Stimulated activated CD4-positive, alpha-beta T cell treated with anti-CD3 and anti-CD28 coated beads, TNF-alpha, amount 100 ng/mL, for 24 hours (primary cell): ENCODE measurements at places on chromosomes 5 and 9.

DNA sequence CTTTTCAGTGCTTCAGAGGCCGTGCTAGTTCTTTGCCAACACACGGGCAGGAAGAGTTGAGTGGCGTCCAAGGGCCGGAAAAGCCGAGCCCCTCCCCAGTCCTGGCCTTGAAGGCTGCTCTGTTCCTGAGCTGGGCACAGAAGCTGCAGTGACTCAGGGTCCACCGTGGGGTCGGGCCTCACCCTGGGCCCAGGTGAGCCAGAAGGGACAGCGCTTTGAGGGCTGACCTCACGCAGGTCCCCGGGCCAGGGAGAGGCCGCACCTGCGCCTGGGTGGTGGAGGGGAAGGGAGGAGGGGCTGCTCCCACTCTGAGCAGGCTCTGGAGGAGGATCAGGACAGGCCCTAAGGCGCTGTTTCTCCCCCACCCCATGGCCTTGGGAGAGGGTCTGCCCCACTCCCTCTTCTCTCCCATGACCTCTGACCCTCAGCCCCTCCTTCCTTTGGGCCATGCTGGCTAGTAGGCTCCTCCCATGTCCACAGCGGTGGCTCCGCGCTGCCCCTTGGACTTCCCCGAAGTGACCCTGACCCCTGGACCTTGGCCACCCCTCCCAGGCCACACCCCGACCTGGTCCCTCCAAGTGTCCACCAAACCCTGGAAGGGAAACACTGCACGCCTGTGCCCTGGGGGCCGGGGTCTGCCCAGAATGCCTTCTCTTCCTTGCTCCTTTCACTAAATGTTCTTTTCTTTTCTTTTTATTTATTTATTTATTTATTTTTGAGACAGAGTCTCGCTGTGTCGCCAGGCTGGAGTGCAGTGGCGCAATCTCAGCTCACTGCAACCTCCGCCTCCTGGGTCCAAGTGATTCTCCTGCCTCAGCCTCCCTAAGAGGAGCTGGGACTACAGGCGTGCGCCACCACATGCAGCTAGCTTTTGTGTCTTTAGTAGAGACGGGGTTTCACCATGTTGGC is 19.7 kb upstream of the SLC6A19 start:
- no peak for DNase-seq

DNA sequence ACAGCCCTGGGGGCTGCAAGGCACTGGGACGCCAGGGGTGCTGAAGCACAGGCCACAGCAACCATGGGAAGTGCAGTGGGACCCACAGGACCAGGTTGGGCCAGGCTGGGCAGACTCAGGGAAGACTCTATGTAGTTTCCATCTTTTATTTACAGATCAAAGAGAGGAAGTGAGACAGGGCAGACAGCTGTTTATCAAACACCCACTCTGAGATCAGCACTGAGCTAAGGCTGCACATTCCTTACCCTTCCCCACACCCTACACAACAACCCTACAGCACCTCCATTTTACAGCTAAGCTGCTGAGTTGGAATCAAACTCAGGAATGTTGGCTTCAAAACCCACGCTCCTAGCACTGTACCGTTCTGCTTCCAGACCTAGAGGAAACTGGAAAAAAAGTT is 19.8 kb downstream of the BARHL1 start:
- no peak for DNase-seq

DNA sequence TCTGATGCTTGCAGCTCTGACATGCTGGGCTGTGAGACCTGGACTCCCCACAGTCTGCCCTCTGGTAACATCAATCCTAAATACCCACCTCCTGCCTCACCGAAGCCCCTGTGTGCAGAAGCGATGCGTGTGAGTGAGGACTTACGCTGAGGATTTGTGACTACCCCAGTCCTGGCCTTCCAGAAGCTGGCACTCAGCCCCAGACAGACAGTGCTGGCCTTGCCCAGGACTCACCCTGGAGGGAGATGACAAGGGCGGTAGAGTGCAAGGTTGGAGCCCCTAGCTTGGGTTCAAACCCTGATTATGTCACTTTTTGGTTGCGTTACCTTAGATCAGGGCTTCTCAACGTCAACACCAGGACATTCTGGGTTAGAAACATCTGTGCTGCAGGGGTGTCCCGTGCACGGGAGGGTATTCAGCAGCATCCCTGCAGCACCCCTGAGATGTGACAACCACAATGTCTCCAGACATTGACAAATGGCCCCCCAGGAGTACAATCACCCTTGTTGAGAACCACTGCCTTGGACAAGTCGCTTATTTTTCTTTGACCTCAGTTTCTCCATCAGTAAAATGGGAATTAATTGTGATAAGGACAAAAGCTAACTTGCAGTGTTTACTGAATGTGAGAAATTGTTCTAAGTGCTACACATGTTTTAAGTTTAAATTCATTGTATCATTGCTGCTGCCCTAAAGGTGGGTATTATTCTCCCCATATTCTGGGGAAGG is 23.5 kb upstream of the TTLL11 start:
- DNase-seq, result no peak

DNA sequence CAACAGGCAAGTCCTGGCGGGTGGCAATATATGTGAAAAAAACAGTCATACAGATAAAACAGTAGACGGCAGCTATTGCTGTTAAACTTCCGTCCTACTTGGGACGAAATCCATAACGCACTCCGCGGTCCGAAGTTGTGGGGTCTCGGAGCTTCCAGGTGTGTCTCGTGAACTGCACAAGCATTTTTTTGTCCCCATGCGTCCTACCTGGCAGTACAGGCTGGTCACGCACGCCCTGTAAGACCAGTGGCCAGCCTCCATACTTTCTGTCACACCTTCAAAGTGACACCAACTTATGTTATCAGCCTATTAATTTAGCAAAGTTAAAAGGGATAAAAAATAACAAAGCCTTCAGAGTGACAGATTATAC is 51.3 kb downstream of the TGFBI start:
- DNase-seq, result no peak

DNA sequence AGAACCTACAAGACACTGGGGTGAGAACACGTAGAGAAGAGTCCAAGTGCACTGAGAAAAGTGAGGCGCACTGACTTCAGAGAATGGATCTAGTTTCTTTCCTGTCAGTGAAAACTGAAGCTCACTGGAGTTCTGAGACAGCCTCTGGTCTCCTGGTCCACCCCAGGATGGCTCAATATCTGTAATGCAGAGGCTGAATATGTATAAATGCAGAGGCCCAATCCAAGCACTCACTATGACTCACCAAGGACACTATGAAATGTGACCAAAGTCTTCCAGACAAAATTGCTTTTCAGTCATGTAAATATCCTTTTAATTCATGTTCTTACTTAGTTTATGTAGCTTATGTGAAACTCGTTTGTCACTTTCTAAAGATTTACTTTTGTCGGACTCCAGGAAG is 53.8 kb downstream of the NFIB start:
- no peak for DNase-seq

DNA sequence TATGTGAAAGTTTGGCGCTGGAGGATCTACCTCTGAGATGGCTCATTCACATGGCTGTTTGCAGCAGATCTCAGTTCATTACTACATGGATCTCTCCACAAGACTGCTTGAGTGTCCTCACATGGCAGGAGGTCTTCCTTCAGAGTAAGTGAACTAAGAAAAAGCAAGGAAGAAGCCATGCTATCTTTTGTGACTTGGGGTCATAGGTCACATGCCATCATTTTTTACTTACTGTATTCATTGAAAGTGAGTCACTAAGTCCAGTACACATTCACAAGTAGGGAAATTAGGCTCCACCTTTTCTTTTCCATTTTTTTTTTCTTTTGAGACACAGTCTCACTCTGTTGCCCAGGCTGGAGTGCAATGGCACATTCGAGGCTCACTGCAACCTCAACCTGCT is 8.7 kb upstream of the CDKN2AIPNL start:
- DNase-seq, result no peak

GRCh38 chr5:54184806-54185205 is 125.6 kb downstream of the ARL15 start:
- no peak for DNase-seq

DNA sequence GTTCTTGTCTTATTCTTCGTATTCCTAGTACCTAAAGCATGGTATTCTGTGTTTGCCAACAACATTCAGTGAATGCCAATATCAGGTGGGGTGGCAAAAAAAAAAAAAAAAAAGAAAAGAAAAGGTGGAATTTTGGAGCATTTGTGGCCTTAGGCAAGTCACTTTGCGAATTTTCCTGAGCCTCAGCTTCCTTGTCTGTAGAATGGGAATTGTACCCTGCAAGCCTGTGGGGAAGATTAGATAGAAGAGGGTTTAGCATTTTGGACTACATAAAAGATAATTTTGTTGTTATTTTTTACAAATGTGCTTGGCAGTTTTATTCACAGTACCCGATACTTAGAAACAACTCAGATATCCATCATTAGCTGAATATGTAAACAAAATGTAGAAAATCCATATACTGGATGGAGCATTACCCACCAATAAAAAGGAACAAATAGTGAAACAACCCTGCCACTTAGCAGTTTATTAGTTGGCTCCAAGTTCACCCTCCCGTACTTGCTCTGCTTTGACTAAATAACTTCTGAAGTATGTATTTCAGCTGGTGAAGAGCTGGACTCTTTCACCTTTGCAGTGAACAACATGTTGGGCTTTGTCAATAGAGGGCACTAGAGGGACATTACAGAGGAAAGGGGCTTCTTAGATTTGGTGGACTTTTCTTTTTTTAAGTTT is 13.6 kb downstream of the UBE2D2 start:
- no peak for DNase-seq

GRCh38 chr9:17578911-17579793 is at the start of gene SH3GL2:
SH3GL2 (plus strand) TSS chr9:17579066.
- no peak for DNase-seq

DNA sequence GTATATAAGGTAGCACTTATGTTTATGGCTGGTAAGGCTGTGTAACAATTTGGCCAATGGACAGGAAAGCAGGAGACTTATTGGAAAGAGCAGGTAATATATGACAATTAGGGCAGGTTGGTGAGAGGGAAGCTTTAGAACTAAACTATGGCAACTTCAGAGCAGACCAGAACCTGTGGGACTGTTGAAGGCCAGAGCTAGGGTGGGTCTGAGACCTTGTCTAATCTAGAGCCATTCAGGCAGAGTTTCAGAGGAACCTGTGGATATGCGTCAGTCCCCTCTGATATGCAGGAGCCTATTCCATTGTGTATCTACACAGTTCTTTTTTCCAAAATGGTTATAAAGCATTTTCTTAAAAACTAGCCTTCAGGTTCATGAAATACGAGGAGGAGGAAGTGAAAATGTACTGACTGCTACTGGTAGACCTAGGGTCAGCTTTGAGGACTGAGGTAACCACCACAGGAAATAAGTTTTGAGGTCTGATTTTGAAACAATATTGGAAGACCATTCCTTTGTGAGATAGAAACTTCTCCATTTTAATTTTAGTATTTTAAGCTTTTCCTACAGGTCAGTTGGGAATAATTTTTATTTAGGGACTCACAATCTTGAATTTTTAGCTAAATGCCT is 37.6 kb downstream of the ELL2 start:
- no peak for DNase-seq

DNA sequence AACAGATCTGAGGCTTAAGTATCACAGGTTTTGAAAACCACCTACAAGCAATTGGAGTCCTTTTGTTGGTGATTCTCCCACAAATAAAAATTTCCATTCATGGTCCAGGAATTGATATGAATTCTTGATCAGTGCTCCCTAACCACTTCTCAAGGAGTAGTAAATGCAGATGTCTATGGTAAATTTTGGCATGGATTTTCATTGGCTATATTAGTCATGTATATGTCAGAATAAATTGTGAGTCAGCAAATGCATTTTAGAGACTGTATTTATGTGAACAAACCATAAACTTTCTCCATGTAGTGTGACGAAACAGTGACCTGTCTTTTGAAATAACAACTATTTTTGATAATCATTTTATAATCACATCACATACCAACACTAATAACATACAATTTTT is 611.1 kb downstream of the HTR1A start:
- DNase-seq, result no peak

GRCh38 chr9:114200721-114201300 is 45.5 kb downstream of the COL27A1 start:
- DNase-seq, result no peak

DNA sequence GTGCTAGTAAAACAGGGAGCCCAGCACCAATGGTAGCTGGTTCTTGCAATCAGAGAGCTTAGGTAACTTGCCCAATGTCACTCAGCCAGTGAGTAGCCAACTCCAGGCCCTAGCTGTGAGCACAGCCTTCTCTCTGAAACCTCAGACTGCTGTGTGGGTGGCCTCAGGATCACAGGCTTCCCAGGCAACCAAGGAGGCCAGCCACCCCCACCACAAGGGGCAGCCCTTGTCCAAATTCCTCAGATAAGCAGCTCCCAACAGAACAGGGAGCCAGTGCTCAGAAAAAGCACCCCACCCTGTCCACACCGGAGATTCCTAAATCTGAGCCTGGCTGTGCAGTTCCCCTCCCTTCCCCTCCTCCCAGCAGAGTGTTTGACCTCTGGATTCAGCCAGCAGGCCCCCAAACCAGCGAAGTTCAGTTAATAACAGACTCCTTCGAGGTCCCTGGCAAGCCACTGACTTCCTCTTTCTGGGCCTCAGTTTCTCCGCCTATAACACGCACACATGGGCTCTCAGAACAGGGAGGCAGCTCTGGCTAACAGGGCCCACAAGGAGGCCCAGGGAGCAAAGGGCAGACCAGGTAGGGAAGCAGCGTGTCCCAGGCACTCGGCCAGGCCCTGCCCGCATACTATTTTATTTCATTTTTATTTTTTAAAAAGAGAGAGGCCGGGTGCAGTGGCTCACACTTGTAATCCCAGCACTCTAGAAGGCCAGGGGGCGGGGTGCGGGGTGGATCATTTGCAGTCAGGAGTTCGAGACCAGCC is 2.7 kb downstream of the EEIG1 start:
- DNase-seq, result no peak

- no peak for DNase-seq
Measured at GRCh38 chr9:68973619-68974018, 40.3 kb downstream of the PRKACG start.

GRCh38 chr9:31590091-31590490 is 794.4 kb upstream of the ACO1 start:
- no peak for DNase-seq

DNA sequence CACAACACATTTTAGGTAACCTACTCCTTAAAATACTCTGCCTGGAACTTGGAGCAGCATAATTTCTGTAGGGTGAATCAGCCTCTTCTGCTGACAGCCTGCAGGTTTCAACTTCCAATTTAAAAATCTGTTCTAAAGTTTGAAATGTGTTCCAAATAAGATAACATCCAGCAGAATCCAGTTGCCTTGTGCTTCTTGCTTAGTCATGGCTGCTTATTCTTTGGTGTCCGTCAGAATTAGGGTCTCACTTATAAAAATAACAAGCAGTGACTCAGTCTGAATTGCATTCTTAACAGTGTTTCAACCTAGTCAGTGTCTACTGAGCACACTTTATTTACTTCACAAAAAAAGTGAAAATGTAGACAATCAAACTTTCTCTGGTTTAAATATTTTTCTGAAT is 3.7 kb downstream of the CDH6 start:
- no peak for DNase-seq

- no peak for DNase-seq
Measured at GRCh38 chr5:57524348-57525060, 41.9 kb upstream of the ACTBL2 start.

GRCh38 chr5:158858746-158859145 is 241.0 kb downstream of the EBF1 start:
- DNase-seq, result no peak

GRCh38 chr9:86471171-86471815 is 117.1 kb upstream of the TUT7 start:
- no peak for DNase-seq

GRCh38 chr5:82046276-82046647 is 74.4 kb downstream of the ATG10 start:
- no peak for DNase-seq
